NCI-H345 (cell line): ENCODE measurements at places on chromosomes 1 and 21.

DNA sequence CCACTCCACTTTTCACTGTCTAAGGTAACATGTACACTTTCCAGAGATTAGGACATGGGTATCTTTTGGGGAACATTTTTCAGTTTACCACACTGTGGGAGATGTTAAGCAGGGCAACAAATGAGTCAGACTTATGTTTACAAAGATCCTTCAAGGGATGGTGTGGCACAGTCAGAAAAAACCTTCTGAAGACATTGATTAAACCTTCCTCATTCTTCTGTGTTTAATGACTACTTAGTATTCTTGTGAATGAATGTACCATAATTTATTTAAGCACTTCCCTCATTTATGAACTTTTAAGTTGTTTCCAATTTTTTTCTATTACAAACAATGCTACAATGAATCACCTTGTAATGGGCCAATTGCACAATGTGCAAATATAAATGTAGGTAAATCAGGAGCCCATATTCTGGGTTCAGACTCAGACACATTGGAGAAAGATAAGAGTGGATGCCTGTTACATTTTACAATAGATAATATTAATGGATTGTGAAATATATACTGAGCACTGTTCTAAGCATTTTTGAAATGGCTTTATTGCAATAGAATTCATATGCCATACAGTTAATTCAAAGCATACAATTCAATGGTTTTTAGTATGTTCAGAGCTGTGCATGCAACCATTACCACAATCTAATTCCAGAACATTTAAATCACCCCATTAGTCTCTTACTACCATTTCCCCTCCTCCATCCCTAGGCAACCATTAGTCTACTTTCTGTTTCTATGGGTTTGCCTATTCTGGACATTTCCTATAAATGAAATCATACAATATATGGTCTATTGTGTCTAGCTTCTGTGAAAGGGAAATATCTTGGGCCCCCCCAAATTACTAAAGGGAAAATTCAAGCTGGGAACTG, 1.9 kb upstream of the SFT2D2 start:
- DNase-seq = no peak

GRCh38 chr1:105785021-105785420, 1271.5 kb upstream of the PRMT6 start:
- DNase-seq = no peak

- no peak for DNase-seq
These were observed 113.1 kb downstream of the FOXD2 start for GRCh38 chr1:47550929-47551328.

GRCh38 chr1:107525145-107525544, 384.3 kb downstream of the NTNG1 start:
- no peak for DNase-seq

DNA sequence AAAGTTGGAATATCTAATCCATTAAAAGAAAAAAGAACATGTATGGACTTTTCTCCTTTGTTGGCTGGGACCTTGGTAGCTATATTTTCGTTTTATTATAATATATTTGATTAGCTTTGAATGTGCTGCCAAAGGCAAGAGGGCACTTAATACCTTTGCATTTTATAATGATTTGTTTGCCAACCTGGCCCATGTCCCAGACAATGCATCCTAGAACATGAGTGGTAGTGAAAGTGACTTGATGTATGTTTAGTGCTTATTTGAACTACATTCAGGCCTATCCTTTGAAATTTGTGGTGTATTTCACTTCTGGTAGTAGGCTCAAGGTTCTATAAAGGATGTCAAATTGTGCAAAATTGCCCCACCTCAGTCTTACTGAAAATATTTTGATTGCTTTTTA, 25.9 kb downstream of the CACHD1 start:
- DNase-seq = peak; percentile 85

DNA sequence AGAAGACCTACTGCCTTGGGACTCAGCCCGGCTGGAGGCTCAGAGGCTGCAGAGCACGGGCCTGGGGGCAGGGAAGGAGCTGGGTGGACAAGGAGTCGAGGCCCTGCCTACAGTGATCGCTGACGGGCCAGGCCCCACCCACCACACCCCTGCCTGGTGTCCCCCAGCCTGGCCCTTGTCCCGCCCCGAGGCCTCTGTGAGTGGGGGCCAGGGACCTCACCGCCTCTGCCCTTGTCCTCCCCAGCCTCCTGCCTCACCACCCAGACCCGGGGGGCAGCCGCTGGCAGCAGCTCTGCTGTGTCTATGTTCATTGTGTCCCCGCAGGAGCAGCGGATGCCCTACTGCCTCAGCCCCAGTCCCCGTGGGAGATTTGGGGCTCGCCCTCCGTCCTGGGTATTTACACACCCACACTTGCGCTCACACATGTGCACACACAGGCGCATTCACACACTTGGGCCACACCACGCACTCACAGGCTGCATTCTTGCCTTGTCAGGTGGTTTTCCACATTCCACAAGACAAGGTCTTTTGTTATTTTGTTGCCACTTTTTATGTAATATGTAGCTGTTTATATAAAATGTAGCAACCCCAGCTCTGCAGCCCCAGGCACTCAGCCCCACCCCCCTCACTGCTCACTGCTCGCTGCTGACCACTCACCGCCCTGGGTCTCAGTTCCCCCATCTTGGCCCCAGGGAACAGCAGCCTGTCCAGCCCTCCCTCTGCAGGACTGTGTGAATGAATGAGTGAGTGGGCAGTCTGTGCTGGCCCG, 7.3 kb downstream of the PFKL start:
- DNase-seq = no peak

GRCh38 chr1:111099289-111099688, 40.6 kb downstream of the DRAM2 start:
- DNase-seq = peak; percentile 7

GRCh38 chr1:119475866-119476439, 31.1 kb upstream of the HSD3B1 start:
- DNase-seq = peak; percentile 64

DNA sequence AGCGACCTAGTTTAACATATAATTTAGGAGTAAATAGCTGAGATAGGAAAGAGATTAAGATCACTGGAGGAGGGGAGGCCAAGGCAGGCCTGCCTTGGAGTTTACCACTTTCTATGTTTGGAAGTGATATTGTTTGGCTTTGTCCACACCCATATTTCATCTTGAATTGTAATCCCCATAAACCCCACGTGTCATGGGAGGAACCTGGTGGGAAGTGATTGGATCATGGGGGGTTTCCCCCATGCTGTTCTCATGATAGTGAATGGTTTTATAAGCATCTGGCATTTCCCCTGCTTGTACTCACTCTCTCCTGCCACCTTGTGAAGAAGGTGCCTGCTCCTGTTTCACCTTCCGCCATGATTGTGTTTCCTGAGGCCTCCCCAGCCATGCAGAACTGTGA, 58.3 kb upstream of the ARTN start:
- no peak for DNase-seq

DNA sequence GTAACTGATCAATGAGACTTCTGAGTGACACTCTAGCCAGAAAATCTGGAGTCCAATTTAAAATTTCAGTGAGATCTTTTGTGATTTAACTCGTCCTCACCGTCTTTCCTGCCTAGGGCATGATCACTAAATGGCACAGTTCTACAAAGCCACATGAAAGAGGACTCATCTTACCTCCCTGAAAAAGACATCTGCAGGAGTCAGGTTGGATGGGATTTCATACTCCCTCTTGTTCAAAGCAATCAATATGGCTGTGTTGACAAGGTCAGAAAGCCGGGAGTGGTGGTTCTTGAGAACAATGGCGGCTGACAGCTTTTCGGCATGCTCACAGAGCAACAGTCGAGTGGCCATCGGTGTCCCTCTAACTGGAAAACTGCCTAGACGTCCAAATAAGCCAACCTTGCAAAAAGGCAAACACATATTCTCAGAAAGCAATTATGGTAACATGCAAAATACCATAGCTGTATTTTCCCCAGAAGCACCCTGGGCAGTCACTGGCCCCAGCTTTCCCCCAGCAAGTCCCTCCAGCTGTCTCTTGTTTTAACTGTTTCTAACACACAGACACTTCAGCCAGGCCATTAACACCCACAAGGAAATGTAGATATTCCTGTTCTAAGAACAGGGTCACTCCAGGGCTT, 36.6 kb upstream of the ACTA1 start:
- no peak for DNase-seq

DNA sequence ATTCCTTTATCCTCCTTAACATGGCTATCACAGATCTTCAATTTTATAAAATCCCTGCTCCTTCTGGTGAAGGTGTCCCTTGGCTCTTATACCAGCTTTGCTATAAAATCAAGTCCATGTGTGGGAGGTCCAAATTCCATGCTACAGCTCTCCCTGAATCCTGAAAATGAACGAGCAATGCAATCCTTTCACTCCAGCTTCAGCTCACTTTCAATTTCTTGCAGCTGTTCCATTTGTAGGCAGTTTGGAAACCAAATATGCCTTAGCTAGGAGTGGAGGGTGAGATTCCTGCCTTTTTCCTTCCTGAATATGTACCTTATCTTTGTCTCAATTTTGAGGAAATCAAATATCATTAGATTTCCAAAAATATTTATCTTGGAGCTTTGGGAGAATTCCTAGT, 402.6 kb downstream of the TTLL7 start:
- no peak for DNase-seq

DNA sequence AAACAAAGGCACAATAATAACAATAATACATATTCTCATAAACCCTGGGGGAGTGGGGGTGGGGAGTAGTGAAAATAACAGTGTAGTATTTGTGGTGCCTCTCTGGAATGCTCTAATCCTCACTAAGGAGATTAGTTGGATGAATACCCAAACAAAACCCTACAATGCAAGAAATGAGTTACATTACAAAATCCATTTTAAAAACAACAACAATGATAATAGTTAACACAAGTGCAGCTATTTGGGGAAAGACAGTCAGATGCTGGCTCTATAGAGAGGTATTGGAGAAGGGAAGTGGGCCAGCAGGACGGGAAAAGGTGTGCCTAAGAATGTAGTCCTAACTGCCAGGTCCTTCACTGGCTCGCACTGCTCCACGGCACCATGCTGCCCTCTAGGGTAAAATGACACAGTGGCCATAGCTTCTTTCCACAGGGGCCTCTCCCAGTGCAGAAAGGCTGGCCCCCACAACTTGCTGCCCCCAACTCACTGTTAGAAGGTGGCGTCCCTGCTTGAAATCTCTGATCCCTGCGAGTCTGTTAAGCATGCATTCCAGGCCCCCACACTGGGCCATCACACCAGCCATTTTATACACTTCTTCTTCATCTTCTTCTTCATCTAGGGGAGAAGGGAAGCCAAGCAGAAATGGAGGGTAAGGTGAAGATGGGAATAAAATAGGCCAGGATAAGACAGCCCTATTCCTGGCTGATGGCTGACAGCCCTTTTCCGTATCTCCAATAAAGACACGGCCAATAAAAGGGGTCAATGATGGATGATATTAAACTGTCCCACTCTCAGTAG, 113.8 kb downstream of the UBR4 start:
- DNase-seq = no peak

DNA sequence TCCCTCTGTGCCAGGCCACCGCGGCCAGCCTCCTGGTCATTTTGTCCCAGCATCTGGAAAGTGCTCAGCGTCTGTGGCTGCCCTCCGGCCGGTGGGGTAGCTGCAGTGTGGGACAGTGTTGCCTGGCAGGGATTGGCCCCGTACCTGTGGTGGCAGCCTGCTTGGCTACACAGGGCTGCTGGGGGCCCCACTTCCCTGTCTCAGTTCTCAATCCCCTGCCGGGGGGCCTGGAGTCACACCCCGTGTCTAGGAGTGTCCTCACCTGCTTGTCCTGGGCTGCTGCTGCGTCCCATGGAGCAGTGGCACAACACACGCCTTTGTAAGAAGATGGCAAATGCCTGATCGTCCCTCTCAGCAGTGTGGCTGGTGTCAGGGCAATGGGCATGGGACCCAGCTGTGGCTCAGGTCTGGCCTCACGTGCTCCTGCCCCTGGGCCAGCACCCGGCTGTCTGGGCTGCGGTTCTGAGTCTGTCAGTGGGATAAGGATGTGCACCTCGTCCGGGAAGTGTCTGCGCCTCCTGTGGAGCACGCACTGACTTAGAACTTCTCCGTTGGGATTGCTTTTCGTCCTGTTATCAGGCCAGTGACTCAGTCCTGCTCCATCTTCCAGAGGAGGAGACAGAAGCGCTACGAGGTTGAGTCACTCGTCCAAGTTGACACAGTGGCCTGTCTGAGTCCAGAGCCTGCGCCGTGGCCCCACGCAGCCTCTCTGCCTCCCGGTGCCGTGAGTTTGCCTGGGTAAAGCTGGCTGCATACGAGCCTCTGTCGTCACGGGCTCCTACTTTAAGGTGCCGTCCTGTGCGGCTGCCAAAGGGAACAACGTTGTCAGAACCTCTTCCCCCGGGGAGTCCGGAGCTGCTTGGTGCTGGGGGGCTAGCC, 41.0 kb downstream of the CRYAA start:
- no peak for DNase-seq

GRCh38 chr1:94820936-94821335, 779 bp downstream of the SLC44A3 start:
- peak; percentile 14 for DNase-seq

- no peak for DNase-seq
These were observed 52.1 kb upstream of the KANK4 start for GRCh38 chr1:62371375-62371774.

GRCh38 chr1:167190747-167191237, 29.9 kb upstream of the POU2F1 start:
- DNase-seq = no peak

- DNase-seq = peak; percentile 82
These were observed 4.8 kb upstream of the HES5 start for GRCh38 chr1:2534687-2535441.

DNA sequence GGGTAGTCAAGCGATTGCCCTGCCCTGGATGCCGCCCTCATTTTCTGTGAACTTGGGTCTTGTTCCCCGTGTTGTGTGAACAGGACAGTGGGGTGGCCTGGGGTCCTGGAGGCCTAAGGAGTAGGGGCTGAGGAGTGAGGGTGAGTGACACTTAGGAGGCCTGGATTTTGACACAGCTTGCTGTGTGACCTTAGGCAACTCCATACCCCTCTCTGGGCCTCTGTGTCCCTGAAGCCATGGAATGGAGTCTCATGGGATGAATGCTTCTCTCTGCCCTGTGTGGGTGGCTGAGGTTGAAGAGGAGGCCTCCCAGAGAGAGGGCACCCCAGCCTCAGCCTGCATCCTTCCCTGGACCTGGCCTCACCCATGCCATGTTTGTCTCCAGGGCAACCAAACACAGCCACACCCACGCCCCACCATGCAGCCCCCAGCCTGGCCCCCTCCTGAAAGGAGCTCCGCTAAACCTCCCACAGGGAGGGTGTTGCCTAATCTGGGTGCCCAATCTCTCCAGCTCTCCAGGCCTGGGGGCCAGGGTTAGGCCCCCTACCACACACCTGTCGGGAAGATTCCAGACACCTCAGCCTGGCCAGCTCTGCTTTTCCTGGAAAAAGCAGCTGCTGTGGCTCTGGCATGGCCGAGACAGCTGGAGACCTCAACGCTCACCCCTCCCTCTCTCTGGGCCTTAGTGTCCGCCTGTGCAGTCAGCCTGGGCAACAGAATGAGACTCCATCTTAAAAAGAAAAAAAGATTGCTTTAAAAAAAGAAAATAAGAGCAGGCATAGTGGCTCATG, 9.9 kb downstream of the MYOM3 start:
- no peak for DNase-seq
